CD8-positive, alpha-beta memory T cell (primary cell): ENCODE measurements at places on chromosomes 7 and 10. TPM values are rescaled to one million over a fixed set of nuclear protein-coding genes. Genes with fewer than 3 reads are reported as not detected.
A peak's percentile ranks its signal among the peaks of the same experiment; 100 is the strongest.

- H3K27ac ChIP-seq = no peak overlapping the region
- H3K4me1 ChIP-seq = no peaks in the 10 kb centered on the region
- no peak overlapping the region for H3K4me3 ChIP-seq
These were observed 23.1 kb downstream of the GLRX3 start for GRCh38 chr10:130159192-130159794.

The DGKI gene
- 1.4 TPM for total RNA-seq

DNA sequence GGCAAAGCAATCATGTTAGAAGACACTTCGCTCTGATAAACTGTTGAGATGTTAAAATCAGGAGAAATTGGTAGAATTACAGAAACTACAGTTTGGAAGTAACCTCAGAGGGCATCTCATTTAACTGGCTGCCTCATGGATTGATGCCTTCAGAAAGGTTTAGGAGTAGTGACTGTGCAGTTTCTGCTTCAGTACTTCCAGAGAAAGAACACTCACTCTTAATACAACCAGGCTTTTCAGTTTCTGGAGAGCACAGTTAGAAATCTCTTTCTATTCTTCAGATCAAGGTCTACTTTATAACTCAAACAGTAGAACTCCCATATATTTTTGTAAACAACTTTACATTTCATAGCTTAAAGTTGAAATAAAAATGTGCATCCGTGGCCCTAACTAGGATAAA is 1358.9 kb upstream of the LRRTM3 start:
- H3K27ac ChIP-seq = no peak overlapping the region
- no peak for DNase-seq
- no peaks in the 10 kb centered on the region for H3K27me3 ChIP-seq
- no peaks in the 10 kb centered on the region for H3K36me3 ChIP-seq

The SPDYE11 gene
- not detected for total RNA-seq

GRCh38 chr10:98030093-98030821 is at the start of gene CRTAC1:
CRTAC1 (minus strand) TSS chr10:98030621; CDS start chr10:98030472, 149 bp downstream.
- no peak for DNase-seq
- H3K36me3 ChIP-seq = no peaks in the 10 kb centered on the region
- H3K27ac ChIP-seq = no peak within 1 kb of the TSS
- H3K4me1 ChIP-seq = no peaks in the 10 kb centered on the region
- H3K4me3 ChIP-seq = no peak within 1 kb of the TSS

- H3K4me1 ChIP-seq = no peaks in the 10 kb centered on the region
- no peak overlapping the region for H3K4me3 ChIP-seq
- no peaks in the 10 kb centered on the region for H3K36me3 ChIP-seq
- no peak for DNase-seq
- no peak overlapping the region for H3K27ac ChIP-seq
- no peaks in the 10 kb centered on the region for H3K27me3 ChIP-seq
These were observed 234.3 kb downstream of the LRMDA start for GRCh38 chr10:75665707-75666106.

GRCh38 chr10:121662945-121663917 is 65.0 kb upstream of the FGFR2 start:
- H3K27ac ChIP-seq = no peak overlapping the region
- H3K27me3 ChIP-seq = no peaks in the 10 kb centered on the region
- H3K36me3 ChIP-seq = no peaks in the 10 kb centered on the region
- no peak for DNase-seq
- H3K4me1 ChIP-seq = no peaks in the 10 kb centered on the region

DNA sequence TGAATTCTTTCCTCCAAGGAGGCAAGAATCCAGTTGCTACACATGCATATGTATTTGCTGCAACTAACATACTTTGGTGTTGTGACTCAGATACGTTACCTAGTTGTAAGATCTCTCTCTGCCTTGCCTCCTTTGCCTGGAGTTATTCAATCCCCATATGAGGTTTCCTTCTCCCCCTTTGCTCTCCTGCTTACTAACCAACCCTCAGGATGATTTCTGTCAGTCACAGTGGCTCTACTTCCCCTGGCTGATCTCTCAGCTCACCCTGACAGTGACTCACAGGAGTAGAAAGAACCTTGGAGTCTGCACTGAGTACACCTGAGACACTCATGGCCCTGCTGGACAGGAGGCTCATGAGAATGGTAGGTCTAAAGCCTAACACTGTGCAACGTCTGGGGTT is 92.0 kb downstream of the TMEM106B start:
- no peak overlapping the region for H3K4me3 ChIP-seq
- no peaks in the 10 kb centered on the region for H3K4me1 ChIP-seq
- no peak for DNase-seq
- H3K27ac ChIP-seq = no peak overlapping the region
- H3K27me3 ChIP-seq = no peaks in the 10 kb centered on the region
- H3K36me3 ChIP-seq = no peaks in the 10 kb centered on the region

The OPN1SW gene
- not detected for total RNA-seq

GRCh38 chr10:20887706-20888555 is 9.2 kb downstream of the NEBL start:
- no peaks in the 10 kb centered on the region for H3K27me3 ChIP-seq
- no peak overlapping the region for H3K4me3 ChIP-seq
- H3K36me3 ChIP-seq = no peaks in the 10 kb centered on the region
- no peak overlapping the region for H3K27ac ChIP-seq
- no peak for DNase-seq
- H3K4me1 ChIP-seq = no peaks in the 10 kb centered on the region

The PKD2L1 gene
- total RNA-seq = not detected

The TLL2 gene
- total RNA-seq = 0.09 TPM

The GDF10 gene
- total RNA-seq = 0.18 TPM

The SLC29A3 gene
- total RNA-seq = 8.2 TPM

DNA sequence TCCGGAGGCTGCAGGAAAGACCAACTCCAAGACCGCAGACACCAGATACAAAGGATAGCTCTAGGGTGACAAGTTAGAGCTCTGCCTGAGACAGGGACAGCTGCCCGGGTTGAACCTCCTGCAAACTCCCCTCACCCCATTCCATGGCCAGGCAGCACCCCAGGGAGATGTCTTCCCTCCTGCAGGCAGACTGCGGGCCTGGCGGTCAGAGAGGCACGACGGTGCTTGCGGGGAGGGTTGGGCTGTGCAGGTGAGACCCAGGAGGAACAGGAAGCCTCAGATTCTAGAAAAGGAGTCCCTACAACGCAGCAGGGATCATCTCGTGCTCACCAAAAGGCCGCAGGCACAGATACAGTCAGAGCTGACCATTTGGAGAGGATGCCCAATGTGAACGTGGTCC is 34.6 kb downstream of the CARD11 start:
- DNase-seq = no peak
- no peak overlapping the region for H3K27ac ChIP-seq
- no peak overlapping the region for H3K4me3 ChIP-seq
- no peaks in the 10 kb centered on the region for H3K27me3 ChIP-seq
- H3K36me3 ChIP-seq = peaks cover 15% of the 10 kb centered on the region

GRCh38 chr7:70489813-70490212 is 642.1 kb upstream of the GALNT17 start:
- H3K27me3 ChIP-seq = no peaks in the 10 kb centered on the region
- H3K36me3 ChIP-seq = no peaks in the 10 kb centered on the region
- DNase-seq = no peak
- H3K4me3 ChIP-seq = no peak overlapping the region
- H3K27ac ChIP-seq = no peak overlapping the region

GRCh38 chr10:106082865-106083264 is 1081.6 kb downstream of the SORCS1 start:
- no peaks in the 10 kb centered on the region for H3K4me1 ChIP-seq
- no peak overlapping the region for H3K4me3 ChIP-seq
- H3K27ac ChIP-seq = no peak overlapping the region
- H3K36me3 ChIP-seq = no peaks in the 10 kb centered on the region
- no peak for DNase-seq
- no peaks in the 10 kb centered on the region for H3K27me3 ChIP-seq

DNA sequence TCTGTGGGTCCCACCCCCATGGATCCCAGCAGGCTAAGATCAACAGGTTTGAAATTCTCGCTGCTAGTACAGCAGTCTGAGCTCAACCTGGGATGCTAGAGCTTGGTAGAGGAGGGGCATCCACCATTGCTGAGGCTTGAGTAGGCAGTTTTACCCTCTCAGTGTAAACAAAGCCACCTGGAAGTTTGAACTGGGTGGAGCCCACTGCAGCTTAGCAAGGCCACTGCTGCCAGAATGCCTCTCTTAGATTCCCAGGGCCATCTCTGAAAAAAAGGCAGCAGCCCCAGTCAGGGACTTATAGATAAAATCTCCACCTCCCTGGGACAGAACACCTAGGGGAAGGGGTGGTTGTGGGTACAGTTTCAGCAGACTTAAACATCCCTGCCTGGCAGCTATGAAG is 190.0 kb upstream of the CACNA2D1 start:
- H3K27ac ChIP-seq = no peak overlapping the region
- H3K27me3 ChIP-seq = no peaks in the 10 kb centered on the region
- no peaks in the 10 kb centered on the region for H3K36me3 ChIP-seq
- no peak overlapping the region for H3K4me3 ChIP-seq
- H3K4me1 ChIP-seq = no peaks in the 10 kb centered on the region

DNA sequence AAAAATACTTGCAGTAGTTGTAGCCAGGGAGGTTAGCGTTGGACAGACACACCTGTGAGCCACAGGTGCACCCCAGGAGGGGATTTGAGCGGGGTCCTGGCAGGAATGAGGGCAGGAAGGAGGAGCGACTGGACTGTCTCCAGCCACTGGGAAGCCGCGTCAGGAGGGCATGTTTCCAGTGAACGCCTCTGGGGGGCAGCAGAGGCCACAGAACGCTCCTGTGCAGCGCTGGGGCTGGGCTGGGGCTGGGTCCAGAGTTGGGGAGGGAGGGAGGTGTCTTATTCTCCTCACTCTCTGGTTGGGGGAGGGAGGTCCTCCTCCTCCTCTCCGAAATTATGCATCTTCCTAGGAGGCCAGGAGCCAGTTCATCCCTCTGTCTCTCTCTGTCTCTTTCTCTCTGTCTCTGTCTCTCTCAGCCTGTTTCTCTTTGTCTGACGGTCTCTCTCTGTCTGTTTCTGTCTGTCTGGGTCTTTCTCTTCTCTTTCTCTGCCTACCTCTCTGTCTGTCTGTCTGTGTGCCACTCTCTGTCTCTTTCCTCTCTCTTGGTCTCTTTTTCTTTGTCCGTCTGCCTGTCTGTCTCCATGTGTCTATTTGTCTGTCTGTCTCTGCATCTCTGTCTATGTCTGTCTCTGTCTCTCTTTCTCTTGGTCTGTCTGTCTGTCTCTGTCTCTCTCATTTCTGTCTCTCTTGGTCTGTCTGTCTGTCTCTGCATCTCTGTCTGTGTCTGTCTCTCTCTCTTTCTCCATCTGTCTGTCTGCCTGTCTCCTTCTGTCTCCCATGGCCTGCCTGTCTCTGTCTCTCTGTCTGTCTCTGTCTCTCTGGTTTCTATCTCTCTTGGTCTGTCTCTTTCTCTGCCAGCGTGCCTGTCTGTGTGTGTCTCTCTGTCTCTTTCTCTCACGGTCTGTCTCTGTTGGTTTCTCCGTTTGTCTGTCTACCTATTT is 9.9 kb upstream of the PSMG3 start:
- H3K27me3 ChIP-seq = no peaks in the 10 kb centered on the region
- no peak overlapping the region for H3K27ac ChIP-seq
- peak; percentile 50 for DNase-seq
- H3K4me1 ChIP-seq = peaks cover 9% of the 10 kb centered on the region
- no peaks in the 10 kb centered on the region for H3K36me3 ChIP-seq
- no peak overlapping the region for H3K4me3 ChIP-seq

GRCh38 chr7:115879171-115879570 is 151.4 kb downstream of the TFEC start:
- no peak for DNase-seq
- no peaks in the 10 kb centered on the region for H3K4me1 ChIP-seq
- no peak overlapping the region for H3K4me3 ChIP-seq

- H3K4me3 ChIP-seq = no peak overlapping the region
- DNase-seq = no peak
- peaks cover 5% of the 10 kb centered on the region for H3K36me3 ChIP-seq
- no peaks in the 10 kb centered on the region for H3K4me1 ChIP-seq
- H3K27ac ChIP-seq = no peak overlapping the region
These were observed 24.7 kb downstream of the DAGLB start for GRCh38 chr7:6422926-6423632.

DNA sequence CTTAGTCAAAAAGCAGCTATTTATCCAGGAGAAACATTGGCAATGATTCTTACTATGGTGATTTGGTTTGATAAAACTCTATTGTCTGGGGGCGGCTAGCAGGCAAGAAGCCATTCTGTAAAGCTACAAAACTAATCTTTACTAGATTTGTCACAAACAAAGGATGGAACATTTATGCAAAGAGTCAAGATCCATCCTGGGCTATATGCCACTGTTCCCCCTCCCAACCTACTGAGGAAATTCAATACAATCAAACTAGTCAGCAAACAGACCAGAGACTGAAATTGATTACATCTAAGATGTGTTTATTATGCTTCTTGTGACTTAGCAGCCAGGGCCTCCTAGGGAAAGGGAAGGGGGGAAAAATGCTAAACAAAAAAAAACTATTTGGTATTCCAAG is 397.6 kb downstream of the GPAM start:
- no peaks in the 10 kb centered on the region for H3K36me3 ChIP-seq
- DNase-seq = no peak
- no peak overlapping the region for H3K27ac ChIP-seq
- H3K4me1 ChIP-seq = no peaks in the 10 kb centered on the region
- peaks cover 3% of the 10 kb centered on the region for H3K27me3 ChIP-seq
- no peak overlapping the region for H3K4me3 ChIP-seq

The CALML3 gene
- total RNA-seq = not detected

DNA sequence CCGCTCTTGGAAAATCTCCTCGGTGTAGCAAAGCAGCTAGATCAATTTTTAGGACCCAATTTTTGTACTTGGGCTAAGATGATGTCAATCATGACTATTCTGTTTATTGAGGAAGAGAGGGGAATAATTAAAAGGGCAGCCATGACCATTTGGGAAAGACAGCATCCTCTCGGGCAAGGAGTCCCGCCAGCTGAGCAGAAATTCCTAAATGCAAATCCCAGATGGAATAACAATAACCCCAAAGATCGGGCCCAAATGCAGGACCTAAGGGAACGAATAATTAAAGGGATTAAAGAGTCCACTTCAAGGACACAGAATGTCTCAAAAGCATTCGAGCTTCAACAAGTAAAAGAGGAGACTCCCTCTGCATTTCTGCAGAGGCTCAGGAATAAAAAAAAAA is 18.7 kb downstream of the COL17A1 start:
- no peaks in the 10 kb centered on the region for H3K4me1 ChIP-seq
- no peak for DNase-seq
- no peak overlapping the region for H3K4me3 ChIP-seq
- H3K27me3 ChIP-seq = no peaks in the 10 kb centered on the region
- H3K27ac ChIP-seq = no peak overlapping the region

The C7orf33 gene
- not detected for total RNA-seq

The HYAL4 gene
- total RNA-seq = not detected

The FBXL13 gene
- total RNA-seq = 0.62 TPM

DNA sequence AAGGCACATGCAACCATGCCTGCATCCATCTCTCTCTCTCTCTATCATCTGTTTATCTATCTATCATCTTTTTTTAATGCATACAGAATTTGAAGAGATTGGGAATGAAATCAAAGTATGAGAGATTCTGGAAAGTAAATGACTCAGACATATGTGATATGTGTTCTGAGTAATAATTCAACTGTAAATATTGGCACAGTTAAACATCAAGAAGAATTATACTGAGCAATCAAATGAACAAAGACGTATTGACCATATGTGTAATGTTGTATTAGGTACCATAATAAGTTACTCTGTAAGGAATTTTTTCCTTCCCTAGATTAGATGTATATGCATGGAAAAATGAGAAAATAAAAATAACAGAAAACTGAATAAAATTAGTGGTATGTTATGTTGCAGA is 108.3 kb downstream of the SUGCT start:
- no peak for DNase-seq
- no peaks in the 10 kb centered on the region for H3K4me1 ChIP-seq
- H3K36me3 ChIP-seq = no peaks in the 10 kb centered on the region
- no peaks in the 10 kb centered on the region for H3K27me3 ChIP-seq

- H3K27ac ChIP-seq = no peak overlapping the region
- no peaks in the 10 kb centered on the region for H3K4me1 ChIP-seq
- no peak overlapping the region for H3K4me3 ChIP-seq
- H3K27me3 ChIP-seq = no peaks in the 10 kb centered on the region
- H3K36me3 ChIP-seq = no peaks in the 10 kb centered on the region
These were observed 70.0 kb upstream of the PAPSS2 start for GRCh38 chr10:87589645-87590051.
